ENCODE measurements at places on chromosomes 4 and X. TPM values are rescaled to one million over a fixed set of nuclear protein-coding genes. Genes with fewer than 3 reads are reported as not detected.

Gene NAT8L
- 1.1 TPM for total RNA-seq

Gene DMRTC1
- total RNA-seq: not detected

Gene SSX4B
- not detected for total RNA-seq

Gene REPS2
- total RNA-seq: 1.8 TPM

Gene TMEM33
- total RNA-seq: 27.2 TPM

Gene CLDN22
- not detected for total RNA-seq

Gene NMU
- not detected for total RNA-seq

Gene CSAG1
- not detected for total RNA-seq

Gene RPA4
- 0.48 TPM for total RNA-seq

Gene HDAC8
- total RNA-seq: 23.4 TPM

Gene ARHGAP24
- total RNA-seq: 60.1 TPM

Gene CXorf58
- total RNA-seq: not detected

Gene SHOX
- total RNA-seq: 0.11 TPM

Gene CC2D2A
- 9.0 TPM for total RNA-seq

Gene GATA1
- not detected for total RNA-seq

Gene ERAS
- total RNA-seq: not detected

Gene DNAJB14
- 19.5 TPM for total RNA-seq

GRCh38 chr4:17476853-17477252, 35.0 kb downstream of the QDPR start:
- DNase-seq: no peak

DNA sequence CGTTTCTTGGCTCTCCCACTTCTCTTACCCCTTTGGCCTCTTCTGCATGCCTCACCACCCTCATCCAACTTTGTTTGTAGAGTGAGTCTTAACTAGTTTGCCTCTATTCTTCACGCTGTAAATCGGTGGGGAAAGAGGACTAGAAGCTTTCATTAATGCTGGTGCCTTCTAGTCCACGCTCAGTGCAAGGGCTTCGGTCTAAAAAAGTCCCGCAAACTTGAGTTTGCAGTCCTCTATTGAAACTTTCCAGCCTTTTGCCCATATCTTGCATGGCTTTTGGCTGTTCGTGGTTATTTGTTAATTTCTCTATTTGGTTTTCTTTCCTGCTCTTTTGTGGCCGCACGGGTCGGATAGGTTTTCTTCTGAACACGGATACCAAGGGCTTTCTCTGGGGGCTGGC, 868 bp downstream of the DACH2 start:
- DNase-seq: no peak

GRCh38 chr4:100421361-100421978, 96.4 kb downstream of the EMCN start:
- DNase-seq: no peak

GRCh38 chr4:96326846-96327245, 487.0 kb downstream of the PDHA2 start:
- DNase-seq: no peak

GRCh38 chrX:48753708-48754228, 7.8 kb upstream of the GLOD5 start:
- DNase-seq: no peak

DNA sequence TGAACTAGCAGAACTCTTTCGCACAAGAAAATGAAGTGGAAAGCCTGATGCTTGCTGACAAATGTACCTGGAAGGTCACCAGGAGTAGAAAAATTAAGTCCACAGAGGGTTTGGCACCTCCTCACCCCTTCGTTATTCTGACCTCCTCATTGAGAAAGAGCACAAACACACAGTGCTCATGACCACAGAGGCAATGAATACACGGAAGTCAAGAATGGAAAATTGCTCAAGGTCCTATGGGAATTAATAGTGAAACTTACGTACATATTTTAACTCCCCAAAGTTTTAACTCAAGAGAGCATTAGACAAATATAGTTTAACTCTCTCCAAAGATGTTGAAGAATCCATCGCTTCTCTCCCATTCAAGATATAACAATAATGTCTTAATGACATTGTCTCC, 83.6 kb upstream of the CAMK2D start:
- DNase-seq: no peak

DNA sequence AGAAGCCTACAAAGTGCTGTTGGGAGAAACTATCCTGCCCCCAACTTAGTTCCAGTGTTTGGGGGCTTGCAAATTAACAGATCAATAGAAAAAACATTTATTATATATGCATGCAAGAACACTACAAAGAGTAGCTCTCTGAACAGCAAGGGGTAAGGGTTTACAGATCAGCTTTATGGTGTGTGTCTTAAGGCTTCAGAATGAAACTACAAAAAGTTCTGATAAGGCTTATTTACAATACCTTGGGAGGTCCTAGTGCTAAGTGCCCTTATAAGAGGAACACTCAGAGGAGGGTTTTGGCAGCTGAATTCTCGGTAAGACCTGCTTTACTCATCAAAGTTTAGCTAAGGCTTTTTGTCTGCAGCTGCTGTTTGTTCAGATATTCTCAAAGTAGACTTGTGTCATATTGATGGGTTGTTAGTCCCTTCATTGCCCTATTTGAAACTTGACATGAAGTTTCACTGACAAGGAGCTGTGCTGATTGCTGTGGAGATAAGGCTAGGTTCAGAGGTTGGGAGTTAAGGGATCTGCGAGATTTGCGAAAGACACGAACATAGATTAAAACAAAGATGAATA, 7.7 kb downstream of the ERVMER34-1 start:
- no peak for DNase-seq

DNA sequence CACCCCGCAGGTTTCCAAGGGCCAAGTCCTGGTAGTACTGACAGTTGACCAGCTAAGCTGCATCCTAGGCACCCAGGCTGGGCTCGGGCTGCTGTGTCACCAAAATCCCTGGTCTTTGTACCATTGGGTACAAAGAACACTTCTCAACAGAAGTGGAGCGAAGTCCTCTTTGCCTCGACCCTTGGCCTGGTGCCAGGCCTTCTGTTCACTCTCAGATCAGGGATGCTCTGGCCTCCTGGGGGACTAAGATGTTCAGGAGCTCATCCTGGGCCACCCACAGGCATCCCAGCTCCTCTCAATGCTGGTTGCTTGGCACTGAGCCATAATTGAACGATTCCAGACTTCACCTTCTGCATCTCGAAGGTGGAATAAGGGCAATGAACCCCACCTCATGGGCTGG, 13.8 kb upstream of the SLC2A9 start:
- no peak for DNase-seq

DNA sequence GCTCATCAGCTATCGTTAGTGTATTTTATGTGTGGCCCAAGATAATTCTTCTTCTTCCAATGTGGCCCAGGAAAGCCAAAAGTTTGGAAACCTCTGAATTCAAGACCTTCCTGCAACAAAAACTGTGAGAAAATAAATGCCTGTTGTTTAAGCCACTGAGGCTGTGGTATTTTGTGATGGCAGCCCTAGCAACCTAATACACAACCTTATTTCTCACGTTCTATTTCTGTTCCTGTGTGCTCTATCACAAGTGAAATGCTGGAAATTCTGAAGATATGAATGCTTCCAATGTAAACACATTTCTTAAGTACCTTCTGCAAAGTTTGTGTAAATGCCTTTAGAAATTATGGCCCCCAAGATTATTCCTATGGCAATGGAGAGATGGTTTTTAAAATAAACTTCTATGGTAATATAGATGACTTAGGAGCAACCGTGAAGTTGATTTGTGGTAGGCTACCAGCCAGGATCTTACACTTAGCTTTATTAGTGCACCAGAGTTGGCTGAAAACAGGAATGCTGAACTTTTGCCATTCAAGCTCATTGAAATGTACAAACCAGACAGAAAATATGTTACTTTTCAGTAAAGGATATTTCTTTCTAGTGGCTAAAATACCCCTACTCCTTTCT, 148.0 kb downstream of the USP46 start:
- no peak for DNase-seq

DNA sequence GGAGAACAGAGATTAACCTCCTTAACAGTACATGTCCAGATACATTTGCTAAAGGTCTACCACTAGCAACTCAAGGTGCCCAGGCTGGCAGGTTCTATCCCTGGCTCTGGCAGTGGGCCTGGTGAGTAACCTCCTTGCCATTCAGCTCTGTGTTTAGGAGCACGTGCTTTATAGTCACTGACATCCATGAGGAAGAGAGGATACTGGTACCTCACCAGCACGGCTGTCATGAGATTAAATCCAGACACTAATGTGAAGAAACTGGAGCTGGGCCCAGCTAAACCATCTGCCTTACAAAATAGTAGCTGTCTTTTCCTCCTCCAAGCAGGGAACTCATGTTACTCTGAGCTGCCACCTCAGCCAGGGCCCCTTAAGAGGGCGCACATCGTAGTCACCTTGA, 45.3 kb downstream of the GPRASP3 start:
- DNase-seq: no peak

- DNase-seq: no peak
Observed at GRCh38 chr4:117421706-117422105, 336.3 kb upstream of the TRAM1L1 start.

DNA sequence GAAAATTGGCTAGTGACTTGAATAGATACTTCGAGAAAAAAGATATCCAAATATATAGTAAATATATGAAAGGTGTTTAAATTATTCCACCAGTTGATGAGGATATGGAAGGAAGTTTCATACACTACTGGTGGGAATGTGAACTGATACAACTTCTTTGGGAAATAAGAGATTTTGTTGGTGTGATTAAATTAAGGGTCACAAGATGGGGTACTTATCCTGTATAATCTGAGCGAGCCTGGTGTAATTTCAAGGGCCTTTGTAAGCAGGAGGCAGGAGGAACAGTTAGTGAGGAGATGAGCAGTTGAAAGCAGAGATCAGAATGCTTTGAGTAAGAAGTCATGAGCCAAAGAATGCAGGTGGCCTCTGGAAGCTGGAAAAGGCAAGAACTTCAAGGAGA, 192.2 kb downstream of the KCTD8 start:
- no peak for DNase-seq

GRCh38 chrX:101676571-101676970, 16.9 kb upstream of the ARMCX2 start:
- DNase-seq: no peak

- no peak for DNase-seq
Observed at GRCh38 chrX:47570794-47571193, 9.8 kb downstream of the ARAF start.

GRCh38 chrX:118174516-118175098, 58.0 kb upstream of the KLHL13 start:
- DNase-seq: no peak

DNA sequence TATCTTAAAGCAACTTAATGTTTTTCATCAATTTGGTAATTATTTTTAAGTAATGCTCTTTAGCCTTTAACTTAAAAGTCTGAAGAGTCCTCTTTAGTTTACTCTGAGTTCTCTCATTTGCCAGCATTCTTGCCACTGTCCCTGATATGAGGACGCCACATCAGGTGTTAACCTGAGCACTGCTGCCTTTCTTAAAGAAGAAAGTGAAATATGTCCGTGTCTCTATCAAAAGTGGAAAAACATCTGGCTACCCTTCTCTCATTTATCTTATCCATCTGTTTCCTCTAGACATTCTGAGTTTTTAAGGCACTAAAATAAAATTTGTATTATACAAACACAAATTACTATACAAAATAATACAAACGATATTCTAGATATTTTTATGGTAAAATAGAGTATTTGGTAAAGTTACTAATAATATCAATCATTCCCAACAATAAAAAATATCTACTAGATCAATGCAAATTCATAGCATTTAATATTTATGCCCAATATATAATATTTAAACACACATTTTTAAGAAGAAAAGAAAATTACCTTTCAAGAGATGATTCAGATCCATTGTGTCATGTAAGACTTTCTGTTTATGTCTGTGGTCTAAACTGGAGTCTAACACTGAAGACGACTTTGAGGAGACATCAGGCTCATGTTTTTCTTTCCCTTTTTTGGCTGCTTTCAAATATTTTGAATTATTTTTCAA, 14.0 kb downstream of the CFAP97 start:
- DNase-seq: no peak

DNA sequence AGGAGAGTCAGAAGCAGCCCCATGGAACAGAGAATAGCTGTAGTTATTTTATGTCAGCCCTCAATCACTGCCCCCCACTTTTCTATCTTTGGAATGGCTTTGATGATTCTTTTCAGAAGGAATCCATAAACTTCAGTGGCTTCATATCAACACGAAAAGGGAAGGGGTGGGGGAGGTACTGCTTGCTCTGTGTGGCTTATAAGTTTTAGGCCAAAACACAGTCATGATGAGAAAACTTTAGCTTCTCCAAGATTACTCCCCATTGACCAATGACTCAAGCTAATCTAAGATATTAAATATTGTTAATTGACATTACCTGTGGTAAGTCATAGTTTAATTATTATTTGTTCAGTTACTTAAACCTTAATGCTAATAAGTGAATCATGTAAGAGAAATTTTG, 669.6 kb upstream of the FAM241A start:
- no peak for DNase-seq

DNA sequence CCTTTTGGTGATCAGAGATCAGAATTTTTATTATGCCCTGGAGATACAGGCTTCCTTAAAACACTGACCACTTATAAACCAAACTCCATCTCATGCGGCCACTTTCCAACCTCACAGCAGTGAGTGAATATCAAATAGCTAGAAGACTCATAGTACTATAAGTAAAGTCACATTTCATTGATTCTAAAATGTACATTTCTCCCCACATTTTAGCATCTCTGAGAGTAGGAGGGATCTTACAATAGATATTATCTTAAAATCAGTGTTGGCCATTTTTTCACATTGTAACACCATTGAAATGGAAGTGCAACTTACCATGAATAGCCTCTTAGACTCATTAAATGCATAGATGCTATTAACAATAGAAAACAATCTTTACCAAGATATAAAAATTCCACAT, 17.4 kb downstream of the PCYT1B start:
- DNase-seq: no peak

DNA sequence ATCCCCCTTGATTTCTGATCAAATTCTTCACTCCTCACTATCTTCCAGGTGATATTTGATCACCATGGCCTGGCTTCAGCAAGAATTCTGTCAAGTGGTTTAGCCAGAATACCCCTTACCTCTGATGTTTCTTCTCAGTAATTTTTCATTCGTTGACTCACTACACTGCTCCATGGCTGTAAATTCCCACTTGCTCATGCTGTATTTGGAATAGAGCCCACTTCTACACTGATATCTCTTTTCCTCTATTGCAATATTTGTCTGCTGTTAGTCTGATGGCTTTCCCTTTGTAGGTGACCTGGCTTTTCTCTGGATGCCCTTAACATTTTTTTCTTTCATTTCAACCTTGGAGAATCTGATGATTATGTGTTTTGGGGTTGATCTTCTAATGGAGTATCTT, 73.9 kb upstream of the DIPK2B start:
- no peak for DNase-seq

- peak; percentile 88 for DNase-seq
Observed at GRCh38 chr4:7256984-7257810, 64.9 kb downstream of the SORCS2 start.

GRCh38 chrX:40060356-40060845, 37.4 kb downstream of the BCOR start:
- peak; percentile 57 for DNase-seq

- no peak for DNase-seq
Observed at GRCh38 chrX:30248854-30249253, 1.9 kb downstream of the MAGEB1 start.

GRCh38 chr4:6391186-6391851, 81.1 kb downstream of the PPP2R2C start:
- DNase-seq: no peak

GRCh38 chr4:110641218-110641617, 18.3 kb upstream of the PITX2 start:
- DNase-seq: no peak

- no peak for DNase-seq
Observed at GRCh38 chrX:38260231-38260630, 39.6 kb upstream of the SRPX start.

- no peak for DNase-seq
Observed at GRCh38 chr4:75953509-75953908, 12.7 kb upstream of the NAAA start.

- DNase-seq: peak; percentile 57
Observed at GRCh38 chr4:7422898-7423180, 11.9 kb downstream of the PSAPL1 start.

All from cardiac septum (tissue), 1 donor.